Thoracic aorta (tissue), 2 donors: ENCODE measurements at places on chromosomes 13 and 19.

DNA sequence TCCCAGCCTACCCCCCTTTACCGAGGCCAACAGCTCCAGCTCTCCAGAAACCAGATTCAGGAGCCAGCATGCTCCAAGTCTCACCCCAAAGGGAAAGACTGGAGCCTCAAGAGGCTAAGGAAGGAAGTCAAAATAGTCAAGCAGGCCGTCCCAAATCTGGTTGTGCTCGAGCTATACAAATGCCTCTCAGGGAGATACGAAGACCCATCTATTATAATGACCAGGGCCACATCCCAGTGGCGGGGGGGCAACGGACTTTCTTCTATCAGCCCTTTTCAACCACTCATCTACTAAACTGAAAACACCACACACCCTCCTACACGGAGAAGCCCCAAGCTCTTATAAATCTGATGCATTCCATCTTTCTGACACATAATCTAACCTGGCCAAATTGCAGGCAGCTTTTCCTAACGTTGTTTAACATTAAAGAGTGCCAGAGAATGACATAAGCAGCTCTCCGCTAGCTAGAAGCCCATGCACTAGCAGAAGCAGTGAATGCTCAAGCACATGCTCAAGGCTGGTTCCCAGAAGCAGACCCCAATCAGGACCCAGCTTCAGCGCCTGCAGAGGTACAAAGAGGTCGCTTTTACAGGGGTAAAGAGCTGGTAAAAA lies 104.6 kb upstream of the ZNF98 start:
- DNase-seq, result no peak

GRCh38 chr13:47237571-47237970 lies 340.7 kb upstream of the HTR2A start:
- DNase-seq, result no peak

DNA sequence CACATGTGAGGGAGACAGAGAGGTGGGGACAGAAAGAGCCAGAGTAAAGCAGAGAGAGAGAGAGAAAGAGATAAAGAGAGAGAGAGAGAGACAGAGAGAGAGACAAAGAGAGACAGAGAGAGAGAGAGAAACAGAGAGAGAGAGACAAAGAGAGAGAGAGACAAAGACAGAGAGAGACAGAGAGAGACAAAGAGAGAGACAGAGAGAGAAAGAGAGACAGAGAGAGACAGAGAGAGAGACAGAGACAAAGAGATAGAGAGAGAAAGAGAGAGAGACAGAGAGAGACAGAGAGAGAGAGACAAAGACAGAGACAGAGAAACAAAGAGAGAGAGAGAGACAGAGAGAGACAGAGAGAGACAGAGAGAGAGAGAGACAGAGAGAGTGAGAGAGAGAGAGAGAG lies 4.2 kb upstream of the TTYH1 start:
- DNase-seq, result no peak

GRCh38 chr19:10294368-10294697 lies 4.6 kb downstream of the ICAM5 start:
- no peak for DNase-seq

DNA sequence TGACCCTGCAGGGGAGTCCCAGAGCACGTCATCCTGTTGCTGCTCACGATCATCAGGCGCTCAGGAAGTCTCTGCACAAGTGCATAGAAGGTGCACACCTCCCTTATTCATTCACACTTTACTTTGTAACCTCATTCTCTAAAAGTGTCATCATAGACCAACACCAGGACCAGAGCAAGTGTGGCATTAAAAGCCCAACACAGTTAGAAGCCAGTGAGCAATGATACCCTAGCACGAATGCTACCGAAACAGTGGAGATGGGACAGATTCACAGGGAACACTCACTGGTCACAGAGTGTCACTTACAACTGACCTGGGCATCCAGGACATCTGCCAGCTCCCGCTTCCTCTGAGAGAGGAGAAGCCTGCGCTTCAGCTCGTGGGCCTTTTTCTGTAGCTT lies 17.0 kb downstream of the HAUS8 start:
- DNase-seq, result no peak

DNA sequence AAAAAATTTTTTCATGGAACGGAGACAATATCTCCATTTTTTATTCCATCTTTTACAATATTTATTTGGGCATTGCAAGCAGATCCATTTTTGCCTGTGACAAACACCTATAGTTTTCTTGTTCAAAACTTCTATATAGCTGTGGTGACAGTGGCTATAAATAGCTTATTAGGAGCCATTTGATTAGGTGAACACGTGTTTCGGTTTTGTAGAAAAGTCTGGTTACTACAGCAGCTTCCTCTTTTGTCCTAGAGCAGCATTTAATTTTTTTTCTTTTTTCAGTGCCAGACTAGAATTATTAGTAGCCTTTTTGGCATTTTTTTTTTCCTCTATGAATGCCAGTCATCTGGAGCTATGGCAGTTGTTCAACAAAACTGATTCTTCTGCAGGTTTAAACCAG lies 123.5 kb downstream of the RXFP2 start:
- DNase-seq, result no peak

- no peak for DNase-seq
Measured at GRCh38 chr13:76533251-76533650, 353.0 kb downstream of the KCTD12 start.

DNA sequence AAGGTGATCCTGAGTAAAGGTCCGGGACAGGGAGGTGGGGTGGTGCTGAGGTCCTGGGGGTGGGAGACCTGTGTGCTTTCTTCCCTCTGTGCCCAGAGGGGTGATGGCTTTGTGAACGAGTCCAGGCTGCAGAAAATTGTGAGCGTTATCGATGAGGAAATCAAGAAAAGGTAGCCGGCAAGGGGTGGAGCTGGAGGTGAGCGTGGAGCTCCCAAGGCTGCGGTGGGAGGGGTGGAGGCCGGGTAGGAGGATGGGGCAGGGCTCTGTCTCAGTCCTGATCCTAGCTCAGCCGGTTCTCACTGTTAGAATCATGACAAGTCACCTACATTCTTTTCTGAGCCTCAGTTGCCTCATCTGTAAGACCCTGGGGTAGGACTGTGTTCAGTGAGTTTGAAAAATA lies 4.0 kb downstream of the SELENOV start:
- no peak for DNase-seq

GRCh38 chr19:15629003-15629880 lies 11.5 kb upstream of the CYP4F3 start:
- DNase-seq, result peak; percentile 38

GRCh38 chr13:50800091-50800739 lies 43.3 kb downstream of the DLEU7 start:
- no peak for DNase-seq

GRCh38 chr13:21364916-21365315 lies 94.2 kb downstream of the ZDHHC20 start:
- no peak for DNase-seq

DNA sequence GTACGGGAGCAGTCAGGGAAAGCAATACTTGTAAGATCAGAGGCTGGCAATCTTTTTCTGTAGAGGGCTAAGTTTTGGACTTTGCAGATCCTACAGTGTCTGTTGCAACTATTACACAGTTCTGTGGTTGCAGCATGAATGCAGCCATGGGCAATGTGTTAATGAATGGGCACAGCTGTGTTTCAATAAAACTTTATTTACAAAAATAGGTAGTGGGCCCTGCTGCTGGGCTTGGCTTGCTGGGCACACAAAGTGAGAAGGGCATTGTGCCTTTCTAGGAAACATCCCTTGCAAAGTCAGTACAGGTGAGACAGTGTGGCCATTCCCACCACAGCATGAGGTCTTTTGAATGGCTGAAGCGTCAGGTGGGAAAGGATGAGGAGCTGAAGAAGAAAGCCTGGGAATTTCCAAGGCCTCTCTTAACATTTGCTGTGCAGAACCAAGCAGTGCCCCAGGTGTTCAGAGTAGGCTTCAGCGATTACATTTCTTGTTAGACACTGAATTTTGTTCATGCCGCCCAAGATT lies 9.1 kb downstream of the KL start:
- no peak for DNase-seq

DNA sequence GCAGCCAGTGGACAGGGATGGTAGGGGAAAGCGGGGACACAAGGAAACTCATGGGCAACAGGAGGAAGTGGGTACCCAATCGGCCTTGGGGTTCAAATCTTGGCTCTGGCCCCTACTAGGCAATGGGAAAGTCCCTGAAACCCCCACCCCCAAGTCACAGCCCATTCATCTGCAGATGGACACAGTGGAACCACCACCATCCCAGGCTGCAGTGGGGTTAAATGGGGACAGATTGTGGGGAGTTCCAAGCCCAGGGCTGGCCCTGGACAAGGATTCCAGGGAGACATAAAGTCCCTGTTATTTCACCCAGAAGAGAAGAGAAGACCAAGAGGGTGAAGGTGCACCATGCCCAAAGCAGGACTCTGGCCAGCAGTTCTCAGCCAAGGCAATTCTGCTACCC lies 48.5 kb downstream of the CPAMD8 start:
- DNase-seq, result no peak

DNA sequence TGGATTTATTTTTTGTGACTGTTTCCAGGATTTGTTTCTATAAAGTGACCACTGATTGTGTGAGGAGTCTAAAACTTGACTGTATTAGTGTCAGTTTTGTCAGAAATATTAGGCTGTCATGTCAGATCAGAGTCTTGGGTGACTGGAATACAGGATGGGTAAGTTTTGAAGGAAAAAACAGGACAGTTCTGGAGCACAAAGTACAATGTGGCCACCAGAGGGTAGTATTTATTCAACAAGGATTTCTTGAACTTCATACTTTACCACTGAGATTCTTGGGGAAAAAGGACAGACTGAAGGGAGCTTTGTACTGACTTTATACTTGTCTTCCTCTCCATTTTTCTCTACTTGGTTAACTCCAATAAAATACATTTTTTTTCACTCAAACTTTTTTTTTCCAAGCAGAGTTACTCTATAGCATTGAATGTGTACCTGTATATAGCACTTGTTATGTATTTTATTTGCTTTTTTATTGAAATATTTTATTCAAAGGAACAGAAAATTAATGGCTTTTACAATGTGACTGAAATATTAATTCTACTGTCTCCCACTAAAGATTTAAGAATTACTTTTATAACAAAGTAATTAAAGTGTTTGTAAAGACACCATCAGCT lies 51.1 kb downstream of the LMO7 start:
- no peak for DNase-seq

DNA sequence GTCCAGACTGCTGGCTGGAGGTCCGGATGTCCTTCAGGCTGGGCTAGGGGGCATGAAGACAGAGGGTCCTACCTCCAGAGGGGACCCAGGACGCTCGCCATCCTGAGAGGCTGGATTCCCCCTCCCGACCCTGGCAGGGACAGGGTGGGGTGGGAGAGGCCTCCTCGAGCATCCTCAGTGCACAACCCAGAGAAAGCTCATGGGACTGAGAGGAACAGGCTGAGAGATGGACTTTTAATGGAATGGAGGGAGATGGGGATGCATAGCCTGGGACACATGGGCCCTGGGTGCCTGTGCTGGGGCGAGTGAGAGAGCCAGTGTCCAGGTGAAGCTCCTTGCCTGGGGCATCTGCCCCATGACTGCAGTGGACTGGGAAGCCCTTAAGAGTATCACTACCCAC lies 3.1 kb downstream of the ACTL9 start:
- DNase-seq, result no peak

GRCh38 chr13:67651908-67652465 lies 421.9 kb upstream of the PCDH9 start:
- no peak for DNase-seq

DNA sequence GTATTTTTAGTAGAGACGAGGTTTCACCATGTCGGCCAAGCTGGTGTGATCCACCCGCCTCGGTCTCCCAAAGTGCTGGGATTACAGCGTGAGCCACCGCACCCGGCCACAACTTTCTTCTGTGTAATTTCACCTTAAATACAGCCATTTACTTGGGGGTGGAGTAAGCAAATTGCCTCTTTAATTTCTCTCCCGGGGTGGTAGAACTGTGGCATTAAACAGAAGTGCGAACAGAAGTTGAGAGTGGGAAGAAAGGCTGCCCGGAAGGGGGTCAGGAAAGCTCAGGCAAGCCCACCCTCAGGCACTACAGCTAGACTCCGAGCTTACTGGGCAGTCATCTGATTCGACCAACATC lies 475 bp upstream of the DNAJC15 start:
- DNase-seq, result no peak

- DNase-seq, result no peak
Measured at GRCh38 chr13:97460853-97461252, 26.9 kb downstream of the RAP2A start.

DNA sequence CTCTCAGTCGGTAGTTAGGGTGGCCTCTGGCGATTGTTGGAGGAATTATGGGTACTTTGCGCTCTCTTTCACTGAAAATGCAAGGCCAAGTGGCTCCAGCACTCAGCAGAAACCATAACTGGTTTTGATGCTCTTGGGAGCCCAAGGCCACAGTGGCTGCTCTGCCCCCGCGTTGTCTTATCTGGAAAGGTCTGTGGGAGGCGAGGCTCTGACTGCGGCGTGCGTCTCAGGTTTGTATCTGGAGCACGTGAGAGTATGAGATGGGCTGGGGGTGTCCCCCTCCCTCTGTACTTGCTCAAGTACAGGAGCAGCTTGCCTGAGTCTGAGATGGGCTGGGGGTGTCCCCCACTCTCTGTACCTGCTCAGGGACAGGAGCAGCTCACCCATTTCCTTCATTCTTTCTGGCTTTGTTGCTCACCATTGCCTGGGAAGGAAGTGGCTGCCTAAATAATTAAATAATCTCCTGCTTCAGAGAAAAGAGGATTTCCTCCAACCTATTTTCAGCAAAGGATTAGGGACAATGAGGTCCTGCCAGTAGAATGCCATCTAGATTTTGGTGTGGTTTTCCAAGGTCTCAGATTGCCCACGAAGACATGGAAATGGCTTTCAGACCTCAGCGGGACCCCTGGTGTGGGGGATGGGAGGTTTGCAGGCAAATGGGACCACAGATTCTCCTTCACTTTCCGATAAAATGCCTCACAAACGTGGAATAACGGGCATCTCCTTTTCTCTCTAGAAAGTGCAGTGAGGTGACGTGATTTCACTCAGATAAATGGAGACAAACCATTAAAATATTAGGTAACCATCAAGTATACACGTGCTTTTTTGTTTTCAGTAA lies 14.7 kb downstream of the ATP11A start:
- no peak for DNase-seq

DNA sequence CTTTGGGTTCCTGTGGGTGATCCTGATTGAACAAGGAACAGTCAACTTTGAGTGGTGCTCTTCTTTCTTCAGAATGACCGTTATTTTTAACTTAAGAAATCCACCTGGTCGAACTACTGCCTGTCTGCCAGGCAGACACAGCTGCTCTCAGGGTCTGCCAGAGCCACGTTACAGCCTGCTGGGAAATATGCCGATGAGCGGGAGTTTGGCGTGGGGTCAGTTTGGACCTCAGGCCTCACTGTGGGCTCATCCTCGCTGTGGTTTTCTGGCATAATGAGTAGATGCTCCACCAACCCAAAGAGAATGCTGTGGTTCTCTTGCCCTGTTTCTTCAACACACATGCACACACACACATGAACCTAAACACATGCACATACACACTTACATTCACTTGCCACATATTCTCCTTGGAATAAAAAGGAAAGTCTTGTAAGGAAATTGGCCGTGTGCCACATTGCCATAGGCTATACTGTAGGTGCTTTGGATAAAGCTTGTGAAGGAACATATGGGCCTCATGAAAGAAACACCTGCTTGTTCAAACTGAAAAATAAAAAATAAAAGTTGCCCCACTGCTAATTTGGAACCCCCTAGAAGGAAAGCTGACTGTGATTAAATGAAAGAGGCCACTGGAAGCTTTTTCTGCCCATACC lies 598.7 kb upstream of the KLF12 start:
- DNase-seq, result no peak

- DNase-seq, result no peak
Measured at GRCh38 chr13:27966641-27967202, 2.4 kb downstream of the CDX2 start.

GRCh38 chr19:17156947-17157302 lies 58.2 kb upstream of the USE1 start:
- DNase-seq, result no peak
